ENCODE measurements at places on chromosomes 11 and 22.

DNA sequence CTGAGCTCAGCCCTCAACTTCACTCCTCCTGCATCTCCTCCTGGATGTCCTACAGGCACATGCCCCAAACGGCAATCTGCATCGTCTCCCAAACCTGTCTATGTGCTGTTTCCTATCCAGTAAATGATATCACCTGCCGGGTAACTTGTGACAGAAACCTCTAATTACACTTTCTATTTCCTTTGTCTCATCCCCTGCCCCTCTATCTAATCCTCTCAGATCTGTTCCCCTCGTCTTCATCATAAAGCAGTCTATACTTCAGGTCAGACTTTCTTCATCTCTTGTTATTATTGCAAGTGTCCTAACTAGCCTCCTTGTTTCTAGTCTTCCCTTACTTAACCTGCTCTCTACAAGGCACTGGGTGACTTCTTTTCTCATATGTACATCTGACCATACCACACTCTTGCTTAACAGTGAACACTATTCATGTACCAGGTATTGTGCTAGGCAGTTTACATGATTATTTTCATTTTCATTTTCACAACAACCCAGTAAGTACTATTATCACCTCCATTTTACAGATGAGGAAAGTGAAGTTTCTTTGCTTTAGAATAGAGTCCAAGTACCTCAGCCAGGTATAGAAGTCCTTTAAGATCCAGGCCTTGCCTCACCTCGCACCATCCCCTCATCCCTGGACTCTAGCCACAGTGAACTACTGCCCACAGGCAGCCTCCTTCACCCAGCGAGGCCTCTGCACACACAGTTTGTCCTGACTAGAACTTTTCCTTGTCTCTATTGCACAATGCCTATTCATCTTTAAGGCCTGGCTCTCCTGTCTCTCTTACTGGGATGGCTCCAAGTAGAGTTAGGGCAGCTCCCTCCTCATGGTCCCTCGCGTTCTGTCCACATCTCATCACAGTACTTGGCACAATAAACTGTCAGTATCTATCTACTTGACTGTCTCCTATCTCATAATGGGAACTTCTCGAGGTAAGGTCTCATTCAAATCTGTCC lies 22.1 kb upstream of the UCP3 start:
- no peak for DNase-seq

GRCh38 chr11:84339796-84340195 lies 1053.6 kb upstream of the CCDC90B start:
- no peak for DNase-seq

- DNase-seq: no peak
Observed at GRCh38 chr11:60563553-60564235, 48.5 kb downstream of the MS4A13 start.

DNA sequence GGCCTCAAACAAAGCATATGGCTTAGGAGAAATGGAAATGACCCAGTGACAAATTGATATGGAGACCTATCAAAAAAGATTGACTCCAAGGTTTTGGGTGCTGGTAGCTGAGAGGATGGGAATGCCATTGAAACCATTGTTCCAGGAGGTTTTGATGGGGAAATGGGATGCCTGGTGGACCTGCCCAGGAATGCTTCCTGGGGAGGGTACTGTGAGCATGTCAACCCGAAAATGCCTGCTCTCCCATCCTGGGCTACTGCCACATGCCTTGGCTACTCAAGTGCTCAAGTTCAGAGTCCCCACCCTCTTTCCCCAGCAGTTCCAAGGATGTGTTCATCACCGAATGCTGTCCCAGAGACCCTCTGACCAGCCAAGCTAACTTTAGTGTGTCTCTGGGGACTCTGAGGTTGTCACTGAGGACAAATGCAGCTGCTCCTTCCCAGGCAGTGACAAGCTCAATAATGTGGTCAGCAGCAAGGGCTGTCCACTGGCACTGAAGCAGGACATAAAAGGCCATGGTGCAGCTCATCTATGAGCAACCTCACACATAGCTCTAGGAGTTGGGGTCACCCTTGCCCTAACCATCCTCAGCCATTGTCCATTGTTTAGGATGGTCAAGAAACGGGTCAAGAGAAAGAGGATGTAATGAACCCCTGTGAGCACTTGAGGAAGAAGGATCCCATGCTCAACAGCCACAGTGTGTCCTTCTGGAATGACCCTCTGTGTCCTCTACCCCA lies 83.7 kb downstream of the TRIM29 start:
- DNase-seq: no peak

- DNase-seq: no peak
Observed at GRCh38 chr22:23815541-23816155, 23.2 kb downstream of the DERL3 start.

DNA sequence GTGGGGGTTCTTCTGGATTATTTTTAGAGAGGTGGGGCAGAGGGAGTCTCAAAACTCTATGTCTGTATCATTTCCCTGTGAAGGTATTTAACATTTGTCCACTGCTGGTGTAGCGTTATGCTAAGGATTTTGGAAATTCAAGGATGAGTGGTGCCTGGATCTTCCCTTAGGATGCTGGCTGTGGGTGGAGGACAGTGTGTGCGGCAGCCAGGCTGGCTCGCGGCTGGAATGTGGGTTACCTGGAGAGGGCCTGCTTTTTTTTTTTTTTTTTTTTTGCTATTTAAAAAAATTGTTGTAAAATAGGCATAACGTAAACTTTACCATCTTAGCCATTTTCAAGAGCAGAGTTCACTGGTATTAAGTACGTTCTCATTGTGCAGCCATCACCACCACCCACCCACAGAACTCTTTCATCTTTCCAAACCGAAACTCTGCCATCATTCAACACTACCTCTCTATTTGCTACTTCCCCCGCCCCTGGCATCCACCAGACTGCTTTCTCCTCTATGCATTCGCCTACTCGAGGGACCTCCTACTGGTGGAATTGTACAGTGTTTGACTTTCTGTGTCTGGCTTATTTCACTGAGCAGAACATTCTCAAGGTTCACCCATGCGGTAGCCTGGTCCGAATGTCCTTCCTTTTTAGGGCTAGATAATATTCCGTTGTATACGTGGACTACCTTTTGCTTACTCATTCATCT lies 67.1 kb downstream of the PARVB start:
- DNase-seq: no peak

DNA sequence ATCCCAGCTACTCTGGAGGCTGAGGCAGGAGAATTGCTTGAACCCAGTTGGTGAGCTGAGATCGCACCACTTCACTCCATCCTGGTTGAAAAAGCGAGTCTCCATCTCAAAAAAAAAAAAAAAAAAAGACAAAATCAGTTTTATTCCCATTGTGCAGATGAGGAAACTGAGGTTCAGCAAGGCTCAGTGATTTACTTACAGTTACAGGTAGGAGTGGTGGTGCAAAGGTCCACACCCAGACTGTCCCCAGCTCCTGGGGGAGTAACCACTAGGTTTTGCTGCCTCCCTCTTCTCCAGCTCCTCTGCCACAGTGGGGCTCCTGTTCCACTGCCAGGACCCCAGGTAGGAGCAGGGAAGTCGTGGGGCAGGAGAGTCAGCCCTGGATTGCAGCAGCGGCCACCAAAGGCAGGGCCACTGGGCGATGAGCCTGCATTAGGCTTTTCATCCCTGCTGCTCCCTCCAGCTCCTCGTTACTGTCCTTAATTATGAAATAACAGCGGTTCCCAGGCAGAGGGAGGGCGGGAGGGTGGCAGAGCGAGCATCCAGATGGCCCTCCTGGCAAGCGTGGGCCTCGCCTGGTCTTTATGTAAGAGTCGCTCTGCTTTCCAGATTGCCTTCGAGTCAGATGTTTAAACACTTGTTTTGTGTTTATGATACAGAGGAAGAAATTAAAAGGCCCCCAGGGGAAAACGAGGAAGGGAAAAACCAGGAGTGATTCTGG lies 15.5 kb upstream of the RASD2 start:
- no peak for DNase-seq

DNA sequence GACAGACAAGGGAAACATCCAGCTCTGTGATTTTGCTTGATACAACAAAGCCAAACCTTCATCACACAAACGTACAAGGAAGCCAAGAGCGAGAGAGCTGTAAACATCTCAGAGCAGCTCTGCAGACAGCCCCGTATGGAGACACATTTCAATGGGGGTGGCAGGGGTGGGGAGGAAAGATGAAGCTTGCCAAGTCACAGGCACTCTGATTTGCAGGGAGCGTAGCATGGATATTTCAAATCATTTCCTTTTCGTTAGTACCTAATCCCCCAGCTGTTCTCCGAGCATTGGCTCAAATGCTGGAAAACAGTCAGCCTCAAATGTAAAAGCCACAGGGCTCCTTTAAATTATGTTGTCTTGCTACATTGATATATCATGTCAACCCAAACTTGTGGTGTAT lies 458.9 kb upstream of the CADM1 start:
- DNase-seq: no peak

- no peak for DNase-seq
Observed at GRCh38 chr22:47247579-47248240, 485.3 kb downstream of the TBC1D22A start.

GRCh38 chr11:105701098-105701497 lies 91.2 kb downstream of the GRIA4 start:
- DNase-seq: no peak

DNA sequence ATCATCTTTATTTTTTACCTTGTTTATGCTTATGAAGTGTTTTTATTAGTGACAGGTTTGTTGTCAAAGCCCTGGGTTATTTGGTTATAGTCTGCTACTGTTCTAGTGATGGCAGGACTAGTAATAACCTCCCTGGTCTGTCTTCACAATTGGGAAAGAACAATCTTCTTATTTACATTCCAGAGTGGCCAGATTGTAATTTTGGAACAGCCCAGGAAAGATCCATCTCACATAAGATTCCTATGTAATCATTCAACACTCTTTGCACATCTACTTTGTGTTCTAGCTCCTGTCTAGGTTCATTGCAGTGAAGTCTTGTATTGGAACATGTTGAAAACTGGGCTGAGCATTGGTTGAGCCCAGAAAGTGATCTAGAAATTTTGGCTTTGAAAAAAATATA lies 63.8 kb downstream of the CYB5R2 start:
- DNase-seq: no peak

- no peak for DNase-seq
Observed at GRCh38 chr11:75893251-75893650, 78.2 kb downstream of the UVRAG start.

GRCh38 chr11:1487851-1488574 lies 1.4 kb upstream of the MOB2 start:
- no peak for DNase-seq

- no peak for DNase-seq
Observed at GRCh38 chr11:125295931-125296330, 131.4 kb downstream of the PKNOX2 start.

- DNase-seq: no peak
Observed at GRCh38 chr11:106464728-106465127, 387.3 kb downstream of the AASDHPPT start.

DNA sequence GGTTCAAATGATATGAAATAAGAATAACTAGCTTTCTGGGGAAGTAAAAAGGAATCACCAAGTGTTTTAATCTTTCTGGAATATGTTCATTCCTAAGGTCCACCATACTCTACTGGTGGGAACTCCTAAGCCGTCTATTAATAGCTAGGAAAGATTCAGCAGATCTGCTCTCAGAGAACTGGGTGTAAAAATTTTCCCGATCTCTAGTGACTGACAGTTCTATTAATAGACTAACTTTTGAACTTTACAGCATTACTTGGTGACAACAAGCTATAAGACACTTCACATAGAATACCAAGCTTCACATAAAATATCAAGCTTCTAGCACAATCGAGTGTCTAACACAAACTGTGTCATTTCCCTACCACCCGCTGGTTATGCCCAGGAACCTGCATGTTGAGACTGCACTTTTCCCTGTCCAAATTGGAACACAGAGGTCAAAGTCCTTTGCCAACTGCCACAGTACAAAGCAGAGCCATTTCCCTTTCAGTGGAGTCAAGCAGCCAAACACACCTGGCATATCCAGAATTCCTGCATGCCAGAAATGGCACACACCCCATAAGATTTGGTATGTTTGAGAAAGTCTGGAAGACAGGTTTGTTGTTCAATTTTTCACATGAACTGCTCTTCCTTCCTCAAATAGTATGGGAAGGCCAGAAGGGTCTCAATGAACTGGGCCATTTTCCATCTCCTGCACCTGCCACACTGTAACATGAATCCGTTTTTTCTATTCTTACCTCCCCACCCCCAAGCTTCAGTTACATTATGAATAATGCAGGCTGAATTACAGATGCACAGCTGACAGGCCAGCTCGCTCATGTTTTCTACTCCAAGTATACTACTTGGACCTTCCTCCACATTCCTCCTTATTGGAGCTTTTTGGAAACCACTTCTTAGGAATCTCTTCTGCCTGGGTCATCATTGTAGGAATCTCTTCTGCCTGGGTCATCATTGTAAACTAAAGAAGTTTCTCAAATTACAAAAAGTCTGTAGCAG lies 3.7 kb downstream of the OSBP start:
- no peak for DNase-seq

GRCh38 chr11:68704887-68705286 lies 20.5 kb downstream of the GAL start:
- DNase-seq: no peak

- no peak for DNase-seq
Observed at GRCh38 chr11:126969865-126970479, 30.6 kb downstream of the KIRREL3 start.

GRCh38 chr11:68935516-68936357 lies 32.0 kb downstream of the IGHMBP2 start:
- no peak for DNase-seq

DNA sequence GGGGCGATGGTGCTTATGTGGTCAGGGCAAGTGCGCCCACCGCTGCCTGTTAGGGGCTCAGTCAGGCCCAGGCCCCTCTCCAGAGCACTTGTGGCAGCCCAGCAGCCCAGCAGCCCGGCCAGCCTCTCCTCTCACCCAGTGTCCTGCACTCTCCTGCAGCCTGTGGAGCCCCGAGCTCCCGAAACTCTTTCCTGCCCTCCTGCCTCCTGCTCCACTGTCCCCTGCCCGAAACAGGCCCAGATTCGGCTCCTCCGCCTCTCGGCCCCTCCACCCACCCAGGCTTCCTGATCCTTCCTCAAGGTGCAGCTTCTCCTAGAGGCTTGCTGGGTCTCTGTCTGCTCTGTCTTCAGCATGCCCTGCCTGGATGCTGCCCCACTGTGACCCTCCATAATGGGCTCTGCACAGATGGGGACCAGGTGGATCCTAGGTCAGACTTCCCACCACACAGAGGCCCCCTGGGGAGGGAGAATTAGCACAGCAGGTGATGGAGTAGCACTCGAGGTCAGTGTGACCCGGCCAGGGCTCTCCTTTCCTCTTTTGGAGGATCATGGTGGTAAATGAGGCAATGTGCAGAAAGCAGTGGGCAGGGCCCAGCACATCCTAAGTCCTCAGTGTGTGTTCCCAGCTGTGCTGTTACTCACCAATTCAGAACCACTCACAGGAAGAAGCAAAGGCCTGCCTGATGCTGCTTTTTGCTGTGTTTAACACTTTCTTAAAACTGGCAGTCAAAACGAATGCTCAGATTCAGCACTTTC lies 18.6 kb upstream of the NAP1L4 start:
- no peak for DNase-seq

GRCh38 chr11:127255209-127255608 lies 254.6 kb upstream of the KIRREL3 start:
- no peak for DNase-seq

Data from activated T-helper 9 cell treated with anti-CD3 and anti-CD28 coated beads, Interleukin-2, amount 50 U/mL, for 16 hours (primary cell).